Vagina (tissue), 2 donors: ENCODE measurements at places on chromosomes 2 and 18.

DNA sequence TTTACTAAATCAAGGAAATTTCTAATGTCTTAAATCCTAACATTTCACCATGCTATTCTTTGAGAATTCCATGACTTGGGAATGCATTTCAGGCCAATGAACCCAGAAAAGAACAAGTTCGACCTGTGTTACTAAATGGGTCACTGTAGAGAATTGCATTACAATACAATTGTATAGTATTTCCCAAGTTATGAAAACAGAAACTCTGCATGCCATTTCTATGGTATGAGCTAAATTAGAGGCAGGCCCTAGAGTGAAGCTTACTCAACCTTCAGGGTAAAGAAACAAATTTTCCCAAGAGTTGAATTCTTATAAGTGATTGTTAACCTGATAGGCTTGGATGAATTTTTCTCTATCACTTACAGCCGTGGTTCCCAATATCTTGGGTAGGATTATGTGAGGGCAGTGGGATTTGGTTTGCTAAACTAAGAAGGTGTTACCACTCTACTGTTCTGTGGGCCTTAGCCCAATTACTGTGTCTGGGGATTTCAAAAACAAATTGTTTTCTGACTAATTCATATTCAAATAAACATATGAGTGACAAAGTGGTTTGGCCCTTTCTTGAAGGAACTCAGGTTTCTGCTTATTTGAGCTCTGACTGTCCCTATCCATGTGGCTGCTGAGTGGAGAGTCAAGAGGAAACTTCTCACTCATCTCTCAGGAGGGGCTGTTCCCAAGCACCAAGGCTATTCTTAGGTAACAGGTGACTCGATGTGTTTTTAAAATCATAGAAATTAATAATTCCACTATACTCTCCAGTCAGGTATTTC is 11.2 kb upstream of the SERPINB7 start:
- no peak for DNase-seq

- no peak for DNase-seq
Observed at GRCh38 chr2:43078781-43079755, 147.3 kb downstream of the ZFP36L2 start.

- DNase-seq, result peak; percentile 98
Observed at GRCh38 chr2:45009303-45009927, at the start of gene SIX2. Gene SIX2, minus strand, starts transcription at chr2:45009452. Its CDS starts 342 bp downstream, at chr2:45009110.

GRCh38 chr2:127943186-127943585 is 57.4 kb upstream of the AMMECR1L start:
- DNase-seq, result no peak

DNA sequence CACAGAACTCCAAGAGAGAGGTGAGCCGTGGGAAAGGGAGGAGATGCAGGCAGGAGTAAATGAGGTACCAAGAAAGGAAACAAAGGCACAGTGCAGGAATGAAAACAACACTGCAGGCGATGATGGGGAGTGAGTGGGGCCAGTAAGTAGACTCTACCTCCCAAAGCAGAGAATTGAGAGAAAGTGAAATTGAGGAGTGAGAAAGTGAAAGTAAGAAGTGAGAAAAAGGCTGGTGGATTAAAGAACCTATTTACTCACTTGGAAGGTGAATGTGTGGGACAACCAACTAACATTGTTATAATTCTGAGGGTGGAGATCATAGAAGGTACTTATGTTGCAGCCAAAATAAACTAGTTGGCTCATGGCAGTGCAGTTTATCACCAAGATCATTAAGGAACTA is 193.1 kb upstream of the TMEM200C start:
- DNase-seq, result no peak

- no peak for DNase-seq
Observed at GRCh38 chr2:240225131-240225530, 84.7 kb upstream of the OTOS start.

GRCh38 chr18:46290440-46291020 is 186.3 kb downstream of the HAUS1 start:
- DNase-seq, result no peak

DNA sequence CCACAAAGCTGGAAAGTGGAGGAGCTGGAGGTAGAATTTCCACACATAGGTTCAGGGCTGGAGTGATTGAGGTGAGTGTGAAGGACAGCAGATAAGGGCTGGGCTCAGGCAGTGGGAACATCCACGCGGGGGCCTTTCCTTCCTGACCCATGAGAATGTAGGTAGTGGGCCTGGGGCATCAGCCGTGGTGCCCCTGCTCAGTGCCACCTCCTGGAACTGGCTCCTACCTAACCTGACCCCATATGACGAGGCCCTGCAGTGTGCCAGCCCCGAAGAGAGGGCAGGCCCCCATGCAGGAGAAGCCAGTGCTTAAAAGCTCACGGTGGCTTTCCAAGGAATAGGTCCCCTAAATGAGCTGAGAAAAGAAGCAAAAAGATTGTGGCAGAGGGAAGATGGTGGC is 66.2 kb downstream of the HS6ST1 start:
- DNase-seq, result peak; percentile 62

- peak; percentile 85 for DNase-seq
Observed at GRCh38 chr2:74464406-74464805, 776 bp downstream of the MOGS start.

DNA sequence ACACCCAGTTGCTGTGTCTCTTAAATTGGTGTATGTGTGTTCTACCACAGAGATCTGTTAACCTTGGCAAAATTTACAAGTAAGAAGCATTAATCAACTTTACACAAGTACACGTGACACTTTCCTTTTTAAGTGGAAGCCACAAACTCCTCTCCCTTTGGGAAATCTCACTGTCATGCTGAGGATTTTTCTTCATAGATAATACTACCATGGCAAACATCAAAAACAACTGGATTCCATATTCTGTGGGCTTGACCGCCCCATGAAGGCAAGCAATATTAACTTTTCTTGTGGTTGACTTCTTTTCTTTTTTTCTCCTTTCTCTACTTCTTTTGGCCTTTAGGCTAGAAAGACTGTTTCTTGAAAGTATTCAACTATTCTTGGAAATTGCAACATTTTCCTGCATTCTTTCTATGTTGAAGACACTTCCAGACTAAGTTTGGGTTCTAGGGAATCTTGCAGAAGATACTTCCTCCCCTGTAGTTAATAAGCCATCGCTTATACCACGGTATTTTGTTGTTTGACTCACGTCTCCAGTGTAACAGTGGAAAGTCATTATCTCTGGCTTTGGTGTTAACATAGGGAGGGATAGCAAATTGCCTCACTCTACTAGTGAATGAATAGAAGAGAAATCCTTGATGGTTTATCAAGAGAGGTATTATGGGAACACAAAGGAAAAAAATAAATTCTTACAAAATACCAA is 79.5 kb downstream of the SLC8A1 start:
- no peak for DNase-seq

- no peak for DNase-seq
Observed at GRCh38 chr18:74155276-74155675, 7.0 kb downstream of the TIMM21 start.

GRCh38 chr2:126634273-126634861 is 21.6 kb upstream of the GYPC start:
- DNase-seq, result no peak

- DNase-seq, result no peak
Observed at GRCh38 chr2:122805346-122805745, 1049.9 kb downstream of the TSN start.

DNA sequence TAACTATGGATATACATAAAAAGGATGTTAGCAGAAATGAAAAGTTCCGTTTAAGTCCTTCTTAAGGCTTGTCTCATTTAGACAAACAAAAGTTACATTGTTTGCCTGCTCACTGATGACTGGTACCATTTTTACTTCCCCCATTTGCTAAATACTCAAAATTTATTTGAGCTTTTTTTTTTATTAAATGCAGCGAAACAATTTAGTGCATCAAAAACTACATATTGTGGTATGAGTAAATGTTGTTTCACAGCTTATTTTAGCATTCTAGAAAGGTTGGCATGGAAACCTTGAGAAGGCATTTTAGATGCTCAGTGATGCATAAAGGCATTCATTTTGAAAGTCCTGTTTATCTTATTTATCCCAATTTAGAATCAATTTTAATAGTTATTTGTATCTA is 100.0 kb downstream of the MAP2 start:
- DNase-seq, result no peak

DNA sequence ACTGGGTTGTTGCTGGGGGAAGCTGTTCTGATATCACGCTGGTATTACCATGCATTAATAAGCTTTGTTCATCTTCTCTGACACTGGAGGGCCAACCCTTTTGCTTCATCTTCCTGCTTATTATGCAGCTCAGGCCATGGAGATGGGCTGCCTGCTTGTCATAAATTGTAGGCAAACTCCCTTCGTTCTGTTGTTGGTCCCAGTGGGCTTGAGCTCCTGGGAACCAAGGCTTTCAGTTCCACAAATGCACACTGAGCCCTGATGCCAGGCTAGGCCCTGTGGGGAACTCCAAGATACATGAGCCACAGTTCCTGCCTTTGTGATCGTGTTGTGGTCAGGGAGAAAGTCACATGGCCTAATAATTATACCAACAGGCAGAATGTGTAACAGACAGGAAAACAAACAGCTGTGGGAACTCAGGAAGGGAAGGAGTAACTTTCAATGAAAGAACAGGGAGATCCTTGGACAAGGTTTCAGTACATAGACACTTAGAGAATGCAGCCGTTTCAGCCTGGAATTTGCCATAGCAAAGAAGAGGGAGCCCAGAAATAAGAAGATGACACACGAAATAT is 49.0 kb upstream of the BCL2L11 start:
- DNase-seq, result no peak

DNA sequence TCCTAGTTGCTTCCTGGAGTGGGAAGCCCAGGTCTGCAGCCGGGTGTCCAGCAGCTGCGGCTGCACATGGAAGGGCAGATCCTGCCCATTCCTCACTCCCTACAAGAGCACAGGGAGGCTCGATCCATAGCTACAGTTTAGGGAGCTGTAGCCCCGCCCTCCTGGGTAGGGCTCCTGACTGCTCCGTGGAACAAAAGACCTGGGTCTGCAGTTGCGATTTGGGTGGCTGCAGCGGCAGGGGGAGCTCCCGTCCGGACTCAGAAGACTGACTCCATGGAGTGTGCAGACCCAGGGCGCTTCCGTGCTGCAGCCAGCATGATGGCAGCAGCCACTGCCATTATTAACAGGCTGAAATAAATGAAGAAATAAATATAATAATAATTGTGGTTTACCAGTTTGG is 157.3 kb downstream of the CTNNA2 start:
- DNase-seq, result no peak
